ENCODE measurements at places on chromosomes 11 and 22.
A peak's percentile ranks its signal among the peaks of the same experiment; 100 is the strongest.

DNA sequence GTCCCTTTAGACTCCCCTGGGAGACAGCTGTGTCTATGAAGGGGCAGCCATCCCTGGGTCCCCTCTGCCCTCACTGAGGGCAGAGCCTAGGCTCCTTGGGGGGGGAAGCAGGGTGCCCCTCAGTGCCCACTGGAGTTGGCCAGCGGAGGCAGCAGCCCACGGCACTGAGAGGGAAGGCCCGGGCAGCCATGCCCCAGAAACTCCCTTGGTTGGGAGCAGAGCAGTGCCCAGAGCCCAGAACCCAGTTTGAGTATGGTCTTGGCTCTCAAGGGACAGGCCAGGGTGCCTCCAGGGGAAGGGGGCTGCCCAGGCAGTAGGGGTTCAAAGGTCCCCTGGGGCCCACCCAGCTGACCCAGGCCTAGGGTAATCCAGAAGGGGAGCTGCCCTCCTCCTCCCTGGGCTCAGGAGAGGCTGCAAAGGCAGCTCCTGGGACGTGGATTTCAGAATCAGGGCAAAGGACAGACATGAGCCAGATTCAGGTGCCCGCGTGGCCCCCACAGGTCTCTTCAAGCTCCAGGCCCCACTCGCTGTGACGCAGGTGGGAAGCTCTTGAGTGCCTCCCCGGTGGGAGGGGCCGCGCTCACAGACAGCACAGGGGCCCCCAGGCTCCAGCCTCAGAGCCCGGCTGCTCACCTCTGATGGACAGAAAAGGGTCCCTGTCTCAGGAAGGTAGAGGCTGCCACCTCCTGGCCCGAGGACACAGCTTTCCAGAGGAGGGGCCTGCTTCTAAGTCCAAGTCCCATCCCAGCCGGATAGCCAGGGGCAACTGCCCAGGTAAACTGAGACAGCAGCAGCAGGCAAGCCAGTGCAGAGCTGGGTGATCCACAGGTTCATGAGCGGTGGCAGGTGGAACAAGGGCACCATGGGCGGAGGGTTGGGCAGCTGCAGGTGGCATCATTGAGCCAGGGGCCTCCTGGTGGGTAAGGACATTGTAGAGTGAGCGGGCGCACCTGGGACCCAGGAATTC lies 2.6 kb downstream of the C11orf21 start:
- H3K4me1 ChIP-seq = peaks cover 50% of the 10 kb centered on the region
- peak; percentile 54 for DNase-seq
- H3K36me3 ChIP-seq = peaks cover 14% of the 10 kb centered on the region
- peak overlapping the region; percentile 77 for H3K27ac ChIP-seq

DNA sequence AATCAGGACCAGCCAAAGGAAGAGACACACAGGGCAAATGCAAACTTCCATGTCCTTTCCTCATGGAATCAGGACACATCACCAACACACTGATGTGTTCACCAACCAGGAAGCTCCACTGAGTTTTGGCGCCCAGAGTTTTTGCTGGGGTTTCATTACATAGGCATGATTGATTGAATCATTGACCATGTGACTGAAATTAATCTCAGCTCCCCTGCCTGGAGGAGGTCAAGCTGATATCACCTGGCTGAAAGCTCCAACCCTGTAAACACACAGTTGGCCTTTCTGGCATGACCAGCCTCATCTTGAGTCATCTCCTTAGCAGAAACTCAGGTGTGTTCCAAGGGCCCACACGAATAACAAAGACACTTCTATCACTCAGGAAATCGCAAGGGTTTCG lies 133.2 kb downstream of the TRIM29 start:
- no peaks in the 10 kb centered on the region for H3K4me1 ChIP-seq
- no peak overlapping the region for H3K4me3 ChIP-seq
- peaks cover 19% of the 10 kb centered on the region for H3K27me3 ChIP-seq
- DNase-seq = no peak

DNA sequence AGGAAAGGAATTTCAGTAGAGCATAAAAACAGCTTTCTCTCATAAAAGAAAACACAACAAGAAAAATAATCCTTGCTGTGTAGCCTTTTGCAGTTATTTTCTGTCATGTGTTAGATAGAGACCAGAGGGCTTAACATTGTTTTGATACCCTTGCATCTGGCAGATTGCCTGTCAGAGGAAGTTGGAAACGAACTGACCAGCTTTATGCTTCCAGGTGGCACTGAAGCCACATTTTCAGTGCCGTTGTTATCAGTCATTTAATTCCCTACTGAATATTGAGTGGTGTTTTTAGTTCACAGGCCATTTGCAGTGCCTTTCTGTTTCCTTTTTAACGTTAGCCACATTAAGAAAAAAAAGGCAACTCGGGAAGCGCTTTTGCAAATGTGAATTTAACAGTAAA lies 21.5 kb upstream of the RAG2 start:
- peaks cover 17% of the 10 kb centered on the region for H3K27me3 ChIP-seq
- no peak overlapping the region for H3K27ac ChIP-seq
- H3K4me1 ChIP-seq = no peaks in the 10 kb centered on the region
- no peak for DNase-seq
- no peaks in the 10 kb centered on the region for H3K36me3 ChIP-seq

- no peak overlapping the region for H3K27ac ChIP-seq
- no peaks in the 10 kb centered on the region for H3K27me3 ChIP-seq
- no peaks in the 10 kb centered on the region for H3K36me3 ChIP-seq
- no peak for DNase-seq
- H3K4me3 ChIP-seq = no peak overlapping the region
- no peaks in the 10 kb centered on the region for H3K4me1 ChIP-seq
These were observed 8.7 kb upstream of the KCNA4 start for GRCh38 chr11:30025396-30026139.

GRCh38 chr11:37264783-37265182 lies 666.7 kb upstream of the RAG2 start:
- no peaks in the 10 kb centered on the region for H3K27me3 ChIP-seq
- no peak for DNase-seq
- no peaks in the 10 kb centered on the region for H3K36me3 ChIP-seq
- H3K27ac ChIP-seq = no peak overlapping the region
